ENCODE measurements at places on chromosomes 5 and 9.

DNA sequence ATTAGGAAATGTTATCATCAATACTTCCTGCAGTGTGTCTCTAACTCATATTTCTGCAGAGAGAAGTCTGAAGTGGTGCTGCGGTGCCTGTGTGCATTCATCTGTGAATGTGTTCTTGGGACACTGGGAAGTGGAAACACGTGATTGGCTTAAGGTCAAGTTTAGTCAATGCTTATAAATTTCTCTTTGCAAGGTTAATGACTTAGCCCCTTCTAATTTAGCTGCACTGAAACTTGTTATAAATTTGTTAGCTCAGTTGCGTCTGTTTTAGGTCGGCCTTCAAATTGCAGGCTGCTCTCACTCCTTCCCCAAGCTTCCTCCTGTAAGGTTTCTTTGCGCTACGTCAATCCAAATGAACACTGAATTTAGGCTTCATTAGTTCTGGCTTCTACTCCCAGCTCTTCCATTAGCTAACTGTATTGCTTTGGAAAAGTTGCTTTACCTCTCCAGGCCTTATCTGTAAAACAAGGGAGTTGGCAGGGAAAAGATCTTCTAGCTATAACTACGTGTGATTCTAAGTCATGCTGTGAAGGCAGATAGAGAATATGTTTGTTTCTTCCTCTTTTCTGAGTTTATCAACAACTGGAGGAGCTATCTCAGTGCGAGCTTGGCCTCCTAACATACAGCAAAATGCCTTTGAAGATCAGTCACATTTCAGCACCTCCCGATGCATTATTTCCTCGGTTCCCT, 341.8 kb downstream of the NFIB start:
- DNase-seq, result no peak

GRCh38 chr5:139388198-139388821, 1.4 kb downstream of the MZB1 start:
- DNase-seq, result no peak

DNA sequence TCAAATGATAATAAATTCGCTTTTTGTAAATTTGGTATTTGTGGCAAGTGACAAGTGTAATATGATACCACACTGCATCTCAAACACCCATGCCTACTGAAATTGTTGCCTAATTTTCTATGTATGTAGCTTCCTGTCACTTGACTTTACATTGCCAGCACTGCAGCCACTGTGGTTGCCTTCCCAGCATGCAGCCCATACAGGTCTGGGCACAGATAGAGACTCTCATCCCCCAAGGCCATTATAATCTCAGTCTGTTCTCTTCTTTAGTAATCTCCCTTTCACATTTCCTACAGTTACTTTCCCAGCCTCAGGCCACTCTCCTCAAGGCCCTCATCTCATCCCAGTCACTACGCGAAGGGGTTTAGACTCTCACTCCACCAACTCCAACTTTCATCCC, 1200.6 kb downstream of the PTPRD start:
- DNase-seq, result no peak

DNA sequence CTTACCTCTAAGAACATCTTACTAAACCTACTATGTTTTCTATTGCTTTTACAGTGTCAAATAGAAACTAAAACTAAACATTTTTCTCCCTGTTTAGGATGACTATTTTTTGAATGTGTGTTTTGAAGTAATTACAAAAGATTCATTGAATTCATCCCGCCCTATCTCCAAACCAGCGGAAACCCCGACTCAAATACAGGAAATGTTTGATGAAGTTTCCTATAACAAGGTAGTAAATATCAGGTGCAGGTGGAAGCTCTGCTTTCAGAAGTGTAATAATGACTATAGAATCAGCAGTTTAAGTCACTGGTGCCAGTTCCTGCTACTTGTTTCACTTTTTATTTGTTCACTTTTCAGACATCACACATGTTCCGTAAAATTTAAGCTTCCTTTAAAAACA, 20.0 kb downstream of the ERAP2 start:
- peak; percentile 64 for DNase-seq

DNA sequence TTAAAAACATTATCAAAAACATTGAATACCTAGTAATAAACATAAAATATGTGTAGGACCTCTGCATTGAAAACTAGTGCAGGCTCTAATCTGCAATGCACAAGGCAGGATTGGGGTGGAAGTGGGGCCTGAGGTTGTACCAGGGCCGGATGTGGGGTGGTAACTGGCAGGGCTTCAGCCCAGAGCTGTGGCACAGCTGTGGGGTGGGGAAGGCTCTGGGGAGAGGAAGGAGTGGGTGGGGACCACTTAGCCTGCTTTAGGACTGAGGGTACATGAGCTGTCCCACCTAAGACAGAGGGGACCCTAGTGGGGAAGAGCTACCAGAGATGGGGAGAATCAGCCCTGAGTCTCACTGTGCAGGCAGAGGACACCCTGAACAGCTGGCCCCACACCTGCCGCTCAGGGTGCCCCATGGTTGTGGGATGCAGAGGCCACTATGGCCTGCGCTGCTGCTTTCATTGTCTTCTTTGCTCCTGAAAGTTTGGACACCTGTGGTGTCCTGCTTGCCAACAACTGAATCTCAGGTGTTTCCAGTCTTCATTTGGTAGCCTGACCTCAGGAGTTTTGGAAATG, 311.4 kb downstream of the TLE4 start:
- peak; percentile 43 for DNase-seq

DNA sequence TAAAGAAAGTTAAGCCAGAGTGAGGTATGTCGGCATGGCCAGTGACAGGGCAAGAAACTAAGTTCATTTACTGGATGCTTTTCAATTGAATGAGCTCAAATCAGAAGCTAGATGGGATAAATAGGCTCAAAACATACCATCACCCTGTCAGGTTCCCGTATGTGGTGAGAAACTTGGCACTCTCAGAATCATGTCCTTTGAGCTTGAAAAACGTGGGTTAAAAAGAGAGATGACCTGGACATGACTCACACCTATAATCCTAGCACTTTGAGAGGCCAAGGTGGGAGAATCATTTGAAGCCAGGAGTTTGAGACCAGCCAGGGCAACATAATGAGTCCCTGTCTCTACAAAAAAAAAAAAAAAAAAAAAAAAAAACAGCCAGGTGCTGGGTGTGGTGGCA, 121.7 kb upstream of the RGMB start:
- DNase-seq, result no peak

- no peak for DNase-seq
Observed at GRCh38 chr5:147986134-147986757, 77.5 kb upstream of the SPINK5 start.

- no peak for DNase-seq
Observed at GRCh38 chr9:34578241-34579103, 11.1 kb downstream of the CNTFR start.

- no peak for DNase-seq
Observed at GRCh38 chr5:133473291-133473690, 139.1 kb downstream of the FSTL4 start.

DNA sequence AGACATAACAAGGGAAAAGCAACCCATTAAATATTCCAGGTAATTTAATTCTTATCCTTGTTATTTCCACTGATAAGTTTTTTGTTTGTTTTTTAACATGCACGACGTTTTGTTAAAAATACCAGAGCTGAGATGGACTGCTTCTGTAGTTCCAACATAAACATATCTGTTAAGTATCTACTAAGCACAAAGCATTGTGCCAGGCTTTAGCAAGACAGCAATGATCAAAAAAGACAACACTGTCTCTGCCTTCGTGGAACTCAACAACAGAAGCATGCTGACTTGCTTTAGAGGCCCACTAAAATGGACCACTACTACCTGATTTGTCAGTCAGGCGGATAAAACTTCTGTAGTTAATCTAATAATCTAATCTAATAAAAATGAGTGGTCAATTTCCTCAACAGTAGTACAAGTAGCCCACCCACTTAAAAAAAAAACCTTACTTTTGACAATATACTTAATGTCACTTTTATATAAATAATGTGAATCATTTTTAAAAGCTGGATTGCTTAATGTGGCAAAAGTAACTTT, 3.1 kb downstream of the RAB14 start:
- DNase-seq, result no peak

GRCh38 chr5:143569213-143569701, 165.8 kb upstream of the NR3C1 start:
- DNase-seq, result no peak

GRCh38 chr5:142115937-142116614, 7.5 kb downstream of the NDFIP1 start:
- DNase-seq, result no peak

DNA sequence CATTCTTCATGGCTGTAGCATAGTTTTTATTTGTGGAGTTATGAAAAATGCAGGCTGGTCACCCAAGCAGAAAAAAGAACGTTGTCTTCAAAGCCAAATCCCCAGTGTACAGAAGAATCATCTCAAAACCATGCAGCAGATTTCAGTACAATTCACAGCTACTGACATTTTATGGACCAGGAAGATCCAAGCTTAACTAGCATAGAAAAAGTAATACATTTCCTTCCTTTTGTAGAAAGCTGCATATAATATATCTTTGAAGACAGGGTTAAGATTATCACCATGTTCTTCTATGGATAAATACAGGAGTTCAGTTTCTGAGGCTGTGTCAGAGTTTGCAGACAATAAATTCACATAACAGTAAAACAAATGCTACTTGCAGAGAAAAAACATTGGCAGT, 1054.8 kb upstream of the C9orf72 start:
- no peak for DNase-seq

DNA sequence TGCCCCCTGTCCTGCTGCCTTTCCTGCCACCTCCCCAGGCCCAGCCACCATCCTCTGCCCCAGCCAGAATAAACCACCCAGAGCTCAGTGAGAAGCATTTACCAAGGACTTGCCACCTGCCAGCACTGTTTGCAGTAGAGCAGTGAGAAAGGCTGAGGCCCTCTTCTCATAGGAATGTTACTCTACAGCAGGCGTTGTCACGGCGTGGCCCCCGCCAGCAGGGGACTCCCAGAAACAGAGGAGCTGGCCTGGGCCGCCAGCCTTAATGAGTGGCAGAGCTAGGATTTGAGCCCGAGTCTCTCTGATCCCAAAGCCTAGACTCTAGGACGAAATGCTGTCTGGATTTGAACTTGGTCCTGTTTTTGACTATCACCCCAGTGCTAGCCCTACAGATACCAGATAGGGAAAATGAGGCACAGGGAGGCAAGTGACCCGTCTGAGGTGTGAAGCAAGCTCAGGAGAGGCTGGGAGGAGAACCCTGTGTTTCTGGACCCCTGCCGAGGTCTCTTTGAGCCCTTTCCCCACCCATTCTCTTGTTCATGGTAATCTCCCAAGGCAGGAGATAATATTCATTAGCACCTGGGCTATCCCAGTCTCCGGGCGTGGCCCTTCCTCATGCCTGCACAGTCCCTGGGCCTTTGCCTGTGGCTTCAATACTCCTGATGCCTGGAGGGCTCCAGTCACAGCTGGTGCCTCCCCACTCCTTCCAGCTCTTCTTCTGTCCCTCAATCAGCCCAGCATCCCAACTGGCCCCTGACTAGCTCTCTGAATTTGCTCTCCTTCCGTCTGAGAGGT, 30.7 kb downstream of the HRH2 start:
- no peak for DNase-seq

GRCh38 chr9:133892193-133892920, 99.8 kb downstream of the VAV2 start:
- no peak for DNase-seq

GRCh38 chr5:14432931-14433589, 148.5 kb upstream of the OTULINL start:
- no peak for DNase-seq

- no peak for DNase-seq
Observed at GRCh38 chr9:79764374-79764773, 192.6 kb downstream of the TLE4 start.

DNA sequence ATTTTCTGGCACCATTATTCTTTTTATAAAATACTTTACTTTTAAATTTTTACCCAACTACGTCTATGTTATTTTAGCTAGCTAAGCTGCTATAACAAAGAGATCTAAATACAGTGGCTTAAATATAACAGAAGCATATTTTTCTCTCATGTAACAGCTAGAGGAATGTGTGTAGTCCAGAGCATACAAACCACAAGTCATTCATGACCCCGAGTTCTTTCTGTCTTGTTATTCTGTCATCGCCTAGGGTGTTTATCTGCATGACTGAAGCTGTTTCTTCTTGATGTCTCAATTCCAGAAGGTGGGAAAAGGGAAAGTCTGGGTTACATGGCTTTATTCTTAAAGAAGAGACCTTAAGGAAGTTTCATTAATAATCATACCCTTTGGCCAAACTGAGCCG, 136.9 kb upstream of the RFX3 start:
- no peak for DNase-seq

- DNase-seq, result no peak
Observed at GRCh38 chr9:18689921-18690320, 216.0 kb downstream of the ADAMTSL1 start.

GRCh38 chr5:142152384-142152732, 43.8 kb downstream of the NDFIP1 start:
- DNase-seq, result no peak

GRCh38 chr9:73180403-73180802, 28.7 kb downstream of the ANXA1 start:
- DNase-seq, result no peak

GRCh38 chr9:89417832-89418473, 80.0 kb downstream of the SEMA4D start:
- no peak for DNase-seq

- no peak for DNase-seq
Observed at GRCh38 chr5:115941051-115941675, 21.1 kb upstream of the LVRN start.

DNA sequence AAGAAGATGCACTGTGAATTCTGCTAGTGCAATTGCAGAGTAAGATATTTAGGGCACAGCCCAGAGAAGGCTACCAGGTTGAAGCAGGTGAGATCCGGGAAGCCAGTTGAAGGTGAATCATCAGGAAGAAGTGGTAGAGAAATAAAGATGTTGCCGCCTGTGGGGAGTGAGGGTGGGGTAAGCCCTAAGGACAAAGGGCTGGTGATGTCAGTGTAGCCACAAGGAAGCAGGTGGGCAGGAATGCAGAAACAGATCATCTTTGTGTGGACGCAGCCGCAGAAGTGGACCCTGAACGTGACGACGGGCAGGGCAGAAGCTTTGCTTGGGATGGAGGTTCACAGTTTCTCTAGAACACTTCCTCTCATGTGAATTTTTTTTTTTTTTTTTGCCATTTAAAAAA, 164.2 kb downstream of the ACTL7B start:
- no peak for DNase-seq

DNA sequence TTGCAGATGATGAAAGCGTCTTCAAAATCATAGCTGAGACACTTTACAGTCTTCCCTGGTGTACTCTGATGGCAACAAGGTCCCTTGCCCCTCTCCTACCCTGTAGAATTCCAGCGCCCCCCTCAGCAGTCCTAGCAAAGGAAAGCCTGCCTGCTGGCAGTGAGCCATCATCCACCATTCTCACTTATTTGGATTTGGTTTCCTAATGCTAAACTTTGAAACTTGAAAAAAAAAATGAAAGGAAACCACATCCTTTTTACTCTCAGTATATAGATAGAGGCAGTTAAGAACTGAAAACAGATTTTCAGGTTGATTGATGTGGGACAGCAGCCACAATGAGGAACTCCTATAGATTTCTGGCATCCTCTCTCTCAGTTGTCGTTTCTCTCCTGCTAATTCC, at the start of gene GZMA:
Gene GZMA, plus strand, starts transcription at position 299 of the 400 bp plus-strand sequence. Its CDS starts 37 bp downstream, at position 336.
- peak; percentile 29 for DNase-seq

DNA sequence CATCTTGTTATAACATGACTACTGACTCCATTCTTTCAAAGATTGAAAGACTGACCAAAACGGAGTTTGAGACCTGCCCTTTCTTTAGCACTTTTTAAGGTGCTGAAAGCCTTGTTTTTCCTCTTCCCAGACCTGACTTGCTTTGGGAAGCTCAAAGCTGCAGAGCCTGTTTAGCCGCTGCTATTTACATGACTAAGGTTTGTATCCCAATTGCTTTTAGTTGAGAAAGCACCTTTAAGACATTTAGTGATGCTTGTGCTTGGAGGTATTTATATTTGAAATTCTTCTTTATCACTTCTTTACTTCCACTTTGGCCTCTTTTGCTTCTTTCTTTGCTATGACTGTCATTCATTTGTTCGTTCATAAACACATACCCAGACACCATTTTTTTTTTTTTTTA, 182.6 kb upstream of the ELL2 start:
- DNase-seq, result no peak

Measured in naive thymus-derived CD8-positive, alpha-beta T cell (primary cell).